ENCODE measurements at places on chromosomes 5 and 9. TPM values are rescaled to one million over a fixed set of nuclear protein-coding genes. Genes with fewer than 3 reads are reported as not detected.
A peak's percentile ranks its signal among the peaks of the same experiment; 100 is the strongest.

DNA sequence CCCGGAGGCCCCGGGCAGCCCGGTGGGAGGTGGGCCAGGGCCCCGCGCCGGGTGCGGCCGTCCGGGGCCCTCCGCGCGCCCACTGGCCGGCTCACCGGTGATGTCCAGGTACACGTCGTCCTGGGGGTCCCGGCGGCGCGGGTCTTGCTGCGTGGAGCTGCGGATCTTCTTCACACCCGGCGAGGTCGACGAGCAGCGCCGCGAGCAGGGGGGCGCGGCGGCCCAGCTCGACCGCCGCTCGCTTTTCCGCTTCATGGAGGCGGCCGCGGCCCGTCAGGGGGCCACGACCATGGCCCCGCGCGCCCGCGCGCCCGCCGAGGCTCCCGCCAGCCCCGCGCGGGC is 548 bp downstream of the CDC14B start:
- no peak for DNase-seq
- no peaks in the 10 kb centered on the region for H3K27me3 ChIP-seq
- peak overlapping the region; percentile 49 for H3K4me3 ChIP-seq
- H3K4me1 ChIP-seq = no peaks in the 10 kb centered on the region
- H3K36me3 ChIP-seq = no peaks in the 10 kb centered on the region

GRCh38 chr9:87711857-87712800 is 13.8 kb upstream of the CTSL start:
- H3K36me3 ChIP-seq = no peaks in the 10 kb centered on the region
- no peak overlapping the region for H3K4me3 ChIP-seq
- no peak for DNase-seq
- no peak overlapping the region for H3K27ac ChIP-seq
- H3K27me3 ChIP-seq = no peaks in the 10 kb centered on the region

- H3K27me3 ChIP-seq = no peaks in the 10 kb centered on the region
- DNase-seq = no peak
- H3K27ac ChIP-seq = no peak overlapping the region
- H3K4me3 ChIP-seq = no peak overlapping the region
- H3K4me1 ChIP-seq = no peaks in the 10 kb centered on the region
- no peaks in the 10 kb centered on the region for H3K36me3 ChIP-seq
Observed at GRCh38 chr9:92976431-92976830, 29.1 kb downstream of the FGD3 start.

- H3K4me3 ChIP-seq = no peak overlapping the region
- no peaks in the 10 kb centered on the region for H3K27me3 ChIP-seq
- DNase-seq = no peak
- no peak overlapping the region for H3K27ac ChIP-seq
- no peaks in the 10 kb centered on the region for H3K36me3 ChIP-seq
Observed at GRCh38 chr9:83665580-83666200, 42.1 kb downstream of the UBQLN1 start.

DNA sequence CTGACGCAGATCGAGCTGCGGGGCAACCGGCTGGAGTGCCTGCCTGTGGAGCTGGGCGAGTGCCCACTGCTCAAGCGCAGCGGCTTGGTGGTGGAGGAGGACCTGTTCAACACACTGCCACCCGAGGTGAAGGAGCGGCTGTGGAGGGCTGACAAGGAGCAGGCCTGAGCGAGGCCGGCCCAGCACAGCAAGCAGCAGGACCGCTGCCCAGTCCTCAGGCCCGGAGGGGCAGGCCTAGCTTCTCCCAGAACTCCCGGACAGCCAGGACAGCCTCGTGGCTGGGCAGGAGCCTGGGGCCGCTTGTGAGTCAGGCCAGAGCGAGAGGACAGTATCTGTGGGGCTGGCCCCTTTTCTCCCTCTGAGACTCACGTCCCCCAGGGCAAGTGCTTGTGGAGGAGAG is 4.6 kb upstream of the PHYHD1 start:
- DNase-seq = no peak
- H3K4me1 ChIP-seq = peaks cover 48% of the 10 kb centered on the region
- H3K4me3 ChIP-seq = no peak overlapping the region
- no peaks in the 10 kb centered on the region for H3K27me3 ChIP-seq
- H3K27ac ChIP-seq = peak overlapping the region; percentile 95

GRCh38 chr5:123511648-123512605 is at the start of gene CSNK1G3:
TSS of gene CSNK1G3 (plus strand) at chr5:123512177. CDS start at chr5:123545664, 33,487 bp downstream.
- H3K27ac ChIP-seq = peak within 1 kb of the TSS; percentile 89
- H3K4me1 ChIP-seq = no peaks in the 10 kb centered on the region
- peak within 1 kb of the TSS; percentile 88 for H3K4me3 ChIP-seq
- H3K27me3 ChIP-seq = no peaks in the 10 kb centered on the region
- peak; percentile 97 for DNase-seq

DNA sequence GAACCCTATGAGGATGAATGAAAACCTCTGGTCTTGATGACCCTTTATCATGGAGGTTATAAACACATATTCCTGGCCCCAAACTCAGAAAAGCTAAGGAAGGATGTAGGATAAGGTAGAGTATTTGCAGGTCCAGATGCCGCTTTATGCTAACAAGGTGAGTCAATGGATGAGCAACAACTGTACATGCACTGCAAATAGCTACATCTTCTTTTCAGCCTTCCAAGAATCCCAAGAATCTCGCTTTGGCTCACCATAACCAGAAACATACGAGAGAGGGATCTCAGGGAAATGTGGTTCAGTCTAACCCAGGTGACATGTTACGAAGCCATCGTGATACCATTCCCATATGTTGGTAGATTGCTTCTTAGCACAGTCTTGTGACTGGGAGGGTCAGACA is 152.3 kb upstream of the ANKH start:
- DNase-seq = no peak
- no peak overlapping the region for H3K27ac ChIP-seq
- H3K4me1 ChIP-seq = no peaks in the 10 kb centered on the region
- H3K36me3 ChIP-seq = no peaks in the 10 kb centered on the region
- H3K4me3 ChIP-seq = no peak overlapping the region

DNA sequence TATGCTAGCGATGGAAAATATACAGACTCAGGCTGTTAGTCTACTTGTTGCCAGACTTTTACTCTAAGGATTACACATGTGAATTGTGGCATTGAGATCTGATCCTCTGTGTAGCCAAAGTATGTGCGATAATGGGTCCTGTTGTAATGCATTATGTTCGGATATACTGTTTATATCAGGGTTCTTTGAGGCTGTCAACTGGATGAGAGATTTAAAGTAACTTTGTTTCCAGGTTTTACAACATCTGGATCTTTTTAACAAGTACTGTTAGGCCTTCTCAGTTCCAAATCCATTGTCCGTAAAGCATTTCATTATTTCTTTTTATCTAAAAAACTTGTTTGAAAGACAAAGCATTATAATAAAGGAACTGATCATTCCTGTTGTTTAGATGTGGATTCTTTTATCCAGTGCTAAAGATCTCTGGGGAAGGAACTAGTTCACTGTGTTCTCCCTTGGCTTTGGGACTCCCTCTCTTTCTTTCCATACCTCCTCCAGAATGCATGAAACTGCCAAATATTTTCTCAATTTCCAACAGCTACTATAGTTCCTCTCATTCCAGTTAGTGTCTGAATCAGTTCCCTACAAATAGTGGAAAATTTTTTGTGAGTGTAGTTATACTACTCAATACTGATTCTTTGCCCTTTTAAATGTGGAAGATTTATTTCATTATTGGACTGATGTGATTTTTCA is 68.8 kb downstream of the HACD4 start:
- no peaks in the 10 kb centered on the region for H3K4me1 ChIP-seq
- no peak overlapping the region for H3K4me3 ChIP-seq
- no peaks in the 10 kb centered on the region for H3K27me3 ChIP-seq

DNA sequence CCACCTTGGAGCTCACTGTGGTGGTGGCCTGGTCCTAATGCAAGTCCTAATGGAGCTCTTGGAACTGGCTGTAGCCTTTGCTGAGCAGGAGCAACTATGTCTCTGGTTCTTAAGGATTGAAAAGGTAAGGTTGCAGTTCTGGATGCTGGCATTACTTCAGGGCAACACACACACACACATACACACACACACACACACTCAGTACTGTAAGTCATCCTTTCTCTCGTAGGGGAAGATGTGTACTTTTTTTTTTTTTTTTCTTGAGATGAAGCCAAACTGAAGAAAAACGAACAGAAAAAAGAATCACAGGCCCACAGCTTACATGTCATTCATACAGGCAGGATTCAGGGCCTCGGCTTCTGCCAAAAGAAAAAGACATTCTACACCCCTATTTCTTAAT is 81.1 kb upstream of the RPS23 start:
- no peaks in the 10 kb centered on the region for H3K27me3 ChIP-seq
- no peak overlapping the region for H3K27ac ChIP-seq
- H3K4me3 ChIP-seq = no peak overlapping the region
- peaks cover 4% of the 10 kb centered on the region for H3K4me1 ChIP-seq

DNA sequence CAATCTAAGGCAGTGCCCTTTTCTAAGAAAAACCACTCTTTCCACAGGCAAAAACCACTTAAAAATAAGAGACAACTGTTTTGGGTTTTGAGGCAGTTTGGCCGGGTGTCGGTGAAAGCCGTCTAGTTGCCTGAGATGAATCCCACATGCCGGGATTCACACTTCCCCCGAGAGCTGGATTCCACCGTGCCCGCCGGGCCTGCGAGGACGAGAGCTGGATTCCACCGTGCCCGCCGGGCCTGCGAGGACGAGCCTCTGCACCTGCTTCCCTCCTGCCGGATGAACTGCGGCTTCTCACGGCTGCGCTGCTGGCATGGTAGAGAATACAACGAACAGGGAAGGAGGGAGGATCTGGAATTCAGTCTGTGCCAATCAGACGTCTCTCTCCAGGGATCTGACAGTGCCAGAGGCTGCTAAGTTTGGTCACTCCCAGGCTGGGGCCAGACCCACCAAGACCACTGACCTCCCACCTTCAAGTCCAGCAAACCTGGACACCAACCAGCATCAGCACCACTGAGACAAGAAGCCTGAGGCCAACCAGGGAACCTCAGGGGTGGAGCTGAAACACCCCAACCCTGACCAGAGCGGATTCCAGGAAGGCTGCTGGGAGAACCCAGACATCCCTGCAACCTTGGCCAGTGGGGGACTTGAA is 23.0 kb downstream of the VAV2 start:
- no peaks in the 10 kb centered on the region for H3K27me3 ChIP-seq
- H3K27ac ChIP-seq = no peak overlapping the region
- DNase-seq = no peak
- no peaks in the 10 kb centered on the region for H3K4me1 ChIP-seq
- no peaks in the 10 kb centered on the region for H3K36me3 ChIP-seq
- no peak overlapping the region for H3K4me3 ChIP-seq

- H3K4me1 ChIP-seq = no peaks in the 10 kb centered on the region
- no peaks in the 10 kb centered on the region for H3K27me3 ChIP-seq
- H3K36me3 ChIP-seq = no peaks in the 10 kb centered on the region
- DNase-seq = no peak
- no peak overlapping the region for H3K4me3 ChIP-seq
- no peak overlapping the region for H3K27ac ChIP-seq
Observed at GRCh38 chr9:91220021-91220420, 141.7 kb downstream of the AUH start.

GRCh38 chr9:93107151-93107824 is 11.3 kb downstream of the CARD19 start:
- H3K36me3 ChIP-seq = no peaks in the 10 kb centered on the region
- peak; percentile 13 for DNase-seq
- no peaks in the 10 kb centered on the region for H3K27me3 ChIP-seq

DNA sequence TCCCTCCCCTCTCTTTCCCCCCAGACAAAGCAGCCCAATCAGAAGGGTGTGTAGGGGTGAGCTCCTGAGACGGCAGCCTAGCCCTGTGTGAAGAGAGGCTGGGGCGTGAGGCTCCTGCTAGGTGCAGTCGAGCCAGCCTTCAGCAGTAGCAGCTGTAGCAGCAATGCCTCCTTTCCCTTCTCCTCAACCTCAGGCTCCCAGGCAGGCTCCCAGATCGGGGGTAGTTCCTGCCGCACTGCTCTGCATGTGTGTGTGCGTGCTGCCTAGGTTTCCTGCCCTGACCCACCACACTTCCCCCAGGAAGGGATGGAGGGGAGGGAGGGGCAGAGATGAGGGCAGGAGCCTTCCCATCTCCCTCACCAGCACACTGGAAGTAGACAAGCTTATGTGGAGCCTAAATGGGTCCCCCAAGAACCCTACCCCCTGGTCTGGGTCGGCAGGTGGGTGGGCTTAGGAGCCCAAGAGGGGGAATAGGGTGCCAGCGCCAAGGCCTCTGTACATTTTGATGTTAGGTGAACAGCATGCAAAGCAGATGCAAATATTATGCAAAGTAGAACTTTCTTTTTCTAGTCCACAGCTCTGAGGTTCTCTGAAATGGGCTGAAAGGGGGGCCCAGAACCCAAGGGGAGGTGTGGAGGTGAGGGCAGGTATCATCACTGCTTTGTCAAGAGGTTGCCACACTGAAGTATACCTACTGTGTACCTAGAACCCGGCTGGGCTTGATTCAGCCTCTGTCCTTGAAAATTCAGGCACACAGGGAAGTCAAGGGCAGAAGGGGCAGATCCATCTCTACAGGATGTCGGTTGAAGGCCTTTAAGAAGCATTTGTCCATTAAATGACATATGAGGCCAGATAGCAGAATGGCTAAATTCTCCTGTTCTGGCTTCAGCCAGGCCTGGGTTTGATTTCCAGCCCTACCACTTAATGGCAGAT is 57.8 kb downstream of the CXXC5 start:
- no peak overlapping the region for H3K27ac ChIP-seq
- H3K4me3 ChIP-seq = no peak overlapping the region
- no peaks in the 10 kb centered on the region for H3K27me3 ChIP-seq
- DNase-seq = no peak
- H3K36me3 ChIP-seq = no peaks in the 10 kb centered on the region
- peaks cover 10% of the 10 kb centered on the region for H3K4me1 ChIP-seq

DNA sequence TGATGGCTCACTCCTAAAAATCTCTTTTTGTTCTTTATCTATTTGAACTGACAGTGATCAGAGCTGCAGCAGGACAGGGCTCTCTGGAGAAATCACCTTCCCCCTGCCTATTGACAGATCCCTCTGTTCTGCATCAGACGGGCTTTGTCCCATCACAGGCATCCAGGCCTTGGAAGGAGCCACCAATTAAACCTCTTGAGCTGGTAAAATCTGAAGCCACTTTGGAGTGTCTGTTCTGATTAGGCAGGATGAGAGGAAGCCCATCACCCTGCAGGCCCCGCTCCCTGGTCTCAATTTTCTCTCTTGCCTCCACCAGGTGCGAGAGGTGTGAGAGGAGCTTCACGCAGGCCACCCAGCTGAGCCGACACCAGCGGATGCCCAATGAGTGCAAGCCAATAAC is 97.7 kb downstream of the PRDM6 start:
- no peaks in the 10 kb centered on the region for H3K27me3 ChIP-seq
- H3K27ac ChIP-seq = no peak overlapping the region
- H3K4me3 ChIP-seq = no peak overlapping the region

DNA sequence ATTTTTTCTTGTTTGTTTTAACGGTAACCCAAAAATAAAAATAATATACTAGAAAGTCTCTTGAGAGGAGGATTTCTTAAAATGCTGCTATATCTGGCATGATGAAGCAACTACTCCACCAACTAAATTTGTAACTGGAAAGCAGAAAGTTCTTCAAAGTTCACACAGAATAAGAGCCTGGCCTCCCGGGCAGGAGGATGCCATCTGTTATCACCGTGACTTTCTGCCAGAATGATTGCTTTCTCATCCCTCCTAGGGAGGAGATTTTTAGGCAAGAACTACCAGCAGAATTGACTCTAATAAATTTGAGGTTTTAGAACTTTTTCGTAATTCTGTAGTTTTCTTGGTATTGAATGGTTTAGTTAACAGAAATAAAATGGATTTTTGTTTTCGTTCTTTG is 464.6 kb upstream of the ACTBL2 start:
- H3K27ac ChIP-seq = no peak overlapping the region
- DNase-seq = no peak
- H3K4me3 ChIP-seq = no peak overlapping the region
- no peaks in the 10 kb centered on the region for H3K4me1 ChIP-seq

GRCh38 chr5:51379331-51379700 is 3.9 kb upstream of the ISL1 start:
- DNase-seq = no peak
- no peak overlapping the region for H3K27ac ChIP-seq
- no peaks in the 10 kb centered on the region for H3K27me3 ChIP-seq
- no peaks in the 10 kb centered on the region for H3K36me3 ChIP-seq

Gene LURAP1L
- total RNA-seq = 4.3 TPM

Gene PCDHB3
- total RNA-seq = 4.1 TPM

Gene ACOT12
- not detected for total RNA-seq

Gene SPINK6
- 0.57 TPM for total RNA-seq

Gene AHRR
- 2.6 TPM for total RNA-seq
